Caudate nucleus (tissue), 63 donors: ENCODE measurements at places on chromosomes 2 and 18.

GRCh38 chr2:184938221-184938985, 340.1 kb downstream of the ZNF804A start:
- no peak for DNase-seq

- DNase-seq = no peak
These were observed 50.3 kb upstream of the ARHGAP28 start for GRCh38 chr18:6679201-6679600.

DNA sequence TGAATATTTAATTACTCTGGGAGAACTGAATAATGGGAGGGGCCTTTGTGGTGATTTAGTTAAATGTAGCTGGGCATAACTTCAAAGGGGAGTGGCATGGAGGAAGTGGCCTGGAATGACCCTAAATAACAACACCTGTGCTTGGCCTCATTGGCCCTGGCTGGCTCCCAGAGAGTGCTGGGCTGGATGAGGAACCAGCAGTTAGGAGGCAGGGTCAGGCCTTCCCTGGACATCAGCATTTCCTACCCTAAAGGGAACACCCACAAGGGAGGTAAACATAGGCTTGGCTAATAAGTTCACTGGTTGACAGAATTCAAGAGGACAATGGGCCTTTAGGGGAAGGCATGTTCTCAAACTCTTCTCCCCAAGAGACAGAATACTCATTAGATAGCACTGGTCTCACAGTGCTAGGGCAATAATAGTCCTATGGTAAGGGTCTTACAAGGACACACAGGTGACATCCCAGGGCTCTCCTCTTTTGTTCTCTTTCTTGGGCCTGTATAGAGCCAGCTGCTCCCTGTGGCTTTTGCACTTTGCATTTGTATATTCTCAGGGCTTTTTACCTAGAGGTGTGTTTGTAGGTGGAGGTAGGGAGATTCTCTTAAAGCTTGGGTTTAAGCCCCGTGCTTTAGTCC, 106.8 kb downstream of the ZNF519 start:
- DNase-seq = no peak

GRCh38 chr2:169808221-169808620, 9.6 kb downstream of the SSB start:
- DNase-seq = no peak

DNA sequence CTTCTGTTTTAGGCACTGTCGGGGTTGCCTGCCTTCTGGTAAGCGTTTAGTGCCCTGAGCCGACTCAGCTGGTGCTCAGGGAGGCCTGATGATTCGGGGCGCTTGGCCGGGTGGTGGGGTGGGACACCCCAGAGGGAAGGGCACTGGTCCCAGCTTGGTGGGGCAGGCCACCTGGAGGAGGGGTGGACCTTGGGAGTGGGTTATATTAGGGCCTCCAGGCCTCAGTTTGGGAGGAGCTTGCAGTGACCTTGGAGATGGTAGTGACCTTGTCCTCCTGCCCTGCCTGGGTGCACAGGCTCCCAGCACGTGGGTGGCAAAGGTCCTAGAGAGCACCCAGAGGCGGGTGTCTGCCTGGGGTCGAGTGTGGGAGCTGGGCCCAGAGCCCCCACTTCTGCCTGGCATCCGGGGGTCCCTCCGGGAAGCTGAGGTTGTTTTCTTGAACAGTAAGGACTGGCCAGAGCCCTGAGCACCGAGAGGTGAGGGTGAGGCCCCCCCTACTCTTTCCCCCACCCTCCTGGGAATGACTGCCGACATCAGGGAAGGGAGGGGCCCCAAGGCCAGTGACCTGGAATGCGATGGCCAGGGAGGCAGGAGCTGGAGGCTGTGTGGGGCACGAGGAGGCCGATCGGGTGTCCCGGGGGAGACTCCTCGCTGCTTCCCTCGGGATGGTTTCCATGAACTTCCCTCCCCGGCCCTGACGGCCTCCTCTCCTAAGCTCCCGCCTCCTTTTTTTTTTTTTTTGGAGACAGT, 61.3 kb downstream of the HPCAL1 start:
- no peak for DNase-seq

DNA sequence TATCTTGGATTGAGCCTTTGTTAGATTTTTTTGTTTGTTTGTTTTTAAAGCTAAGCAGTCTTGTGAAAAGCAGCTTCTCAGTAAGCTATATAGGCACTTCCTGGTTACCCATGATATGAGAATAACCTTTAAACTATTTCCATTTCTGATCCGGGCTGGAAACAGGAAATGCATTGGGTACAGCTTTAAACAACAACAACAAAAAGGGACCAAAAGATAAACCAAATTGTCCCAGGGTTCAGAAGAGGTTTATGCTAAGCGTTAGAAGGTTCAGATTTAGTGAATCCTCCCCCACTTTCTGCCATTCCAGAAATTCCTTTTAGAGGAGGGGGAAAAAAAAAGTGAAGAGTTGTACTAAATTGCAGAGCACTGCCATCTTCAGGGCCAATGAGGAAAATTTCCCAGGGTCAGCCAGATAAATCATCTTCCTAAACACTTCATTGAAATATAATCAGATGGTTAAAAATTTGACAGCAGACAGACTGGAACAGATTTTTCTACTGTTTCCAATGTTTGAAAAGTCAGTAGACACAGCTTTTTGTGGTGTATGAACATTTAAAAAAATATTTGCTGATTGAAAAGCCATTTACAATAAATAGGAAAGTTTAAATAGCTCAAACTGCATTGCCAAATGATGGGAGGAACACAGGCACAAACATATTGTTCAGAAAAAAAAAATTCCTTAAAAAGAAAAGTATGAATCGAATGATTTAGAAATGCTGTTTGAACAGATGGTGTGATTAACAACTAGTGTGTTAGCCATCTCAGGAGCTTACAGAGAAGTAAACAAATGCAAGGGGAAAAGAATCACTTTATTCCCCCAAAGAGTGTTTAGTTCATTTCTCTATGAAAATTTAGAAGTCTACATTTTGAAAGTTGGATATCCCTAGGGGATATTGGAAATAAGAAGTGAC, 189.9 kb upstream of the TANK start:
- DNase-seq = no peak

DNA sequence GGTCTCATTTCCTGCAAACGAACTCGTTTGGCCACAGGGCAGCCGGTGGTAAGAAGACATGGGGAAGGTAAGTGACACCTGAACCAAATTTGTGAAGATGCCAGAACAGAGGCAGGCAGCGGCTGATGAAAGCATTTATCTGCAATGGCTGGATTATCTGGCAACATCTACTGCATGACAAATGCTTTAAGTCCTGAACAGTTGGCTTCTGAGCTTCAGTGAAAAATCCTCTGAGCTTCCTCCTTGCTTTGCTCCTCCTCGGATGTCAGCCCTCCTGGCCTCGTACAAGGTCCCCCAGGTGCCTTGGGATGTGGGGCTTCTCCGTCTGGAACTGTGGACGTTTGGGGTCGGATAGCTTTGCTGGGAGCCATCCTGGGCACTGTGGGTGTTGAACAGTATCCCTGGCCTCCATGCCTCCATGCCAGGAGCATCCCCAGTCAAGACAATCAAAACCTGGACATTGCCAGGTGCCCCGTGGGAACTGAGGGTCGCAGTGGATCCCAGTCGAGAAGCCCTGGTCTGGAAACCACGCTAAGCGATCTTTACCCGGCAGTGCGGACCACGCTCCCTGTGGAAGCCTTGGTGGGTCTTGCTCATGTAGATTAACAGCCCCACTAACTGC, 49.3 kb downstream of the KCNG2 start:
- no peak for DNase-seq

DNA sequence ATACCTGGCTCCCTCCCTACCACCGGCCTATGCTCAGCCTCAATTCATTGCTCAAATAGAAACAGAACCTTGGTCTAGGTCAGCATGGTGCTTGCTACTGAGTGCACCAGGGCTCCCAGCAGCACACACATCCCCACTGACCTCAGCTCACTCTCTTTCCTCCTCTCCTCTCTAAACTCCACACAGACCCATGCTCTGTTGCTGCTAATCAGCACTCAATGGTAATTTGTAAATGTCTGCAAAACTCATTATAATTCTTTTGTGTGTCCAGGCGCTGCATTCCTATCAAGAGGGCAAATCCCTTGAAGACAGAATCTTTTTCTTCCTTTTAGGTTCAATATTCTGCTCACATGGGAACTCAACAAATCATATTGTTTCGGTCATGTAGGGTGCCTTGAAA, 382.2 kb downstream of the CLIP4 start:
- DNase-seq = no peak

DNA sequence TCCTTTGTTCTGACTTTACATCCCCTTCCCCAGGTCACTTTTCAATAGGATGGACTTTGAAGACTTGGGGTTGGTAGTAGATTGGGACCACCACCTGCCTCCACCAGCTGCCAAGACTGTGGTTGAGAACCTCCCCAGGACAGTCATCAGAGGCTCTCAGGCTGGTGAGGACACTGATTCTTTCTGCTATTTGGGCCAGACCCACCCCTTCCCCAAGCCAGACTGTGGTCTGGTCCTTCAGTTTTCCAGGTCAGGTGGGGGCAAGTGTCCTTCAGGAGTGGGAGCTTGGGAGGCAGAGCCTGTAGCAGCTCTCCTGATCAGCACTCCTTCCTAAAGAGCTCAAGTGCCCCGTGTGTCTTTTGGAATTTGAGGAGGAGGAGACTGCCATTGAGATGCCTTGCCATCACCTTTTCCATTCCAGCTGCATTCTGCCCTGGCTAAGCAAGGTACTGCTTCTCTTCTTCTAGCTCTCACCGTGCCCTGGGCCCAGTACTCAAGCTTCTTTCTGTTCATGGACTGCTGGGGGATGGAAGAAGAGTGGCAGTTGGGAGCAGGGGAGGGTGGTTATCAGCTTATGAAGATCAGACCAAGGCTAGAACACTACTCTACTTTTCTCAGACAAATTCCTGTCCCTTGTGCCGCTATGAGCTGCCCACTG, 1.1 kb downstream of the RNF181 start:
- DNase-seq = no peak

DNA sequence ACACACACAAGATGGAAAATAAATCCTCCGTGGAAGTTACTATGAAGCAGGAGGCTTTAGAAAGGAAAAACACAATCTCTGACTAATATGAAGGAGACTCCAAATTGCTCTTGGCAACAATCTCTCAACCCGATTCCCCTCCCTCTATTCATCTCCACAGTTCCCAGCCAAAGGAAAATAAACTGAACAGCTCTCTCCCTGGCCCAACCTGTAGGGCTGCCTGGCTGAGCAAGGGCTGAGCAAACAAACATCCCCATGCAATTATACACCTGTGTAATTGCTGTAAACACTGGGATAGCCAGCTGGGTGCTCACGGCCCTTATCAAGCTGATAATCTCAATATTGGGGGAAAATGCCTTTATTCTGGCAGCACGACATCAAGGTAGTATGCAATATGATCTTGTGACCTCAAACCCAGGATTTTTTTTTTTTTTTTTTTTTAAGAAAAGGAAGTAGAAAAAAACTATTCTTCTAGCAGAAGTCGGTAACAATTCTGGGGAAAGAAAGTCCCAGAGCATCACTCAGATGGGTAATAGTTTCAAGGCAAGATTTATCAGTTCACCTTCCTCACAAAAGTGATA, 203.3 kb upstream of the SMAD2 start:
- no peak for DNase-seq

- no peak for DNase-seq
These were observed 103.4 kb downstream of the DCDC2C start for GRCh38 chr2:3806730-3807129.

DNA sequence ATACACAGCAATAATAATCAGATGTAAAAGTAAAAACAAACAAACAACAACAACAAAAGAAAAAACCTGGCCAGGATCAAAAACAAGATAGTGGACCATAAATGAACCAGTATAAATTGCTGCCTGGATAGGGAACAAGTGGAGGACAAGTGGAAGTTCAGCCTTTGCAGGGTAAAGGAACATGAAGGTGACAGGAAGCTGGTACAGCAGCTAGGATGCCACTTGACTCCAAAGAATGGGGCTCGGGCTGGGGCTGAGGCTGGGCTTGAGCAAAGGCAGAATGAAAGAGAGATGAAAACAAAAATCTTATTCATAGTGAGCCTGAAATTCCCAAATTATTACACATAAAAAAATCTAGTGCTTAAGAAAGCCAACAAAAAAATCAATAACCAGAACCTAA, 146.5 kb downstream of the CDH2 start:
- no peak for DNase-seq

DNA sequence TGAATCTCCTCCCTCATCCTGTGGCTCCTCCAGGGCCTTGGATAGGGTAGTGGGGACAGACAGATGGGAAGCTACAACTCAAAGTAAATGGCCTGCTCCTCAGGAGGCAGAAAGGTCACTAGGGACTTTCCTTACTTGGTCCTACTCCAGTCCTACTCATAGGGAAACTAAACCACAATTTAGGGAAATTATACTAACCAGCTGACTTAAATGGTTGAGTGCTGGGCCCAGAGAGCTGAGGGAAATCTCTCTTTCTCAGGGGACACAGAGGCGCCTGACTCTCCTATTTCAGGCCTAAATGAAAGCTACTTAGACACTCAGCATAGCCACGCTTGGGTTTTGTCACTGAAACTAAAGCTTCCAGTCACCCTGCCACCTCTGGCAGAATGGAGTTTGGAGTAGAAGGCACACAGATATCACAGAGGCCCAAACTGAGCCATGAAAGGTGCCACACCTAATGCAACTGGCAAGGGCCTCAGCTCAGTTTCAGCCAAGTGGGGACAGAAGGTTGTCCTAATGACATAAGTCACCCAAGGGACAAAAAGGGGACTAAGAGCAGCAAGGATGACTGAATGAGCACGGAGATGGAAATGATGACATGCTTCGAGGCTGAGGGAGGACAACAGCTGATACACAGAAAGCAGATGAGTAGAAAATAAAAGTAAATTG, 24.0 kb downstream of the CERKL start:
- no peak for DNase-seq

- no peak for DNase-seq
These were observed 185.1 kb upstream of the SMAD7 start for GRCh38 chr18:49135877-49136276.
